Motor neuron (in vitro differentiated cells): ENCODE measurements at places on chromosomes 4 and X.
A peak's percentile ranks its signal among the peaks of the same experiment; 100 is the strongest.

- ATAC-seq: no peak
Observed at GRCh38 chrX:154991039-154991438, 31.5 kb downstream of the F8 start.

DNA sequence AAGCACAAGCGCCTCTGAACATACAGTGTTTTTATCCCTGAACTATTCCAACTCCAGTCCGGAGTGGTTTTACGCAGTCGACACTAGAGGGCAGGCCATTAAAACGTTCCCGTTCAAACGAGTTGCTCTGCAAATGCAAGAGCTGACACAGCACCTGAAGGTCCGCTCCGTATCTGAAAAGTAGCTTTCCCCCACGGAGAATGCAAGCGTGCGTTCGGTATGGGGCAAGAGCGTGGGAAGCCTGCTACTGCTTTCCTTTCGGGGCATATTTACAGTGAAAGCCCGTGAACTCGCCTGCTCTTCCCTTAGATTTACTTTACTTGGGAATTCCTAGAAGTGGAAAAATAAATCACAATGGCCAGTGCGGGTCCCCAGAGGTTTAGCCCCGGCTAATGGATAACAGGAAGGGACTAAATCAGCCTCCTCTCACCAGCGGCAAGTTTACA lies 190.8 kb downstream of the TSPAN5 start:
- ATAC-seq: peak; percentile 96

DNA sequence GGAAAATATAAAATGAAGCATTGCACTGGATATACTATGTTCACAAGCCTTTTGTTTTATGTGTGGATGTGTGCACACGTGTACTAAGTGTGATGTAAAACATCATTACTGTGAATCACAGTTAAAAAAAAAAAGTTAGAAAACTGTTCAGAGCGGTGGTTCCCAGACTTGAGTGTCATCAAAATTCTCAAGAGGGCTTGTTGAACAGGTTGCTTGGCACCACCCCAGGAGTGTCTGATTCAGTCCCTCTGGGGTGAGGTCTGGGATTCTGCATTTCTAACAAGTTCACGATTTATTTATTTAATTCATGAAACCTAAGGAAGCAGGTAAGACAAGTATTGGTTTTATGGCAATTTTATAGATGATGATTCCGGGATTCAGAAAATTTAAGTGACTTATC lies 1.8 kb downstream of the CENPU start:
- ATAC-seq: no peak

- ATAC-seq: no peak
Observed at GRCh38 chr4:138972956-138973801, 42.4 kb upstream of the NOCT start.

DNA sequence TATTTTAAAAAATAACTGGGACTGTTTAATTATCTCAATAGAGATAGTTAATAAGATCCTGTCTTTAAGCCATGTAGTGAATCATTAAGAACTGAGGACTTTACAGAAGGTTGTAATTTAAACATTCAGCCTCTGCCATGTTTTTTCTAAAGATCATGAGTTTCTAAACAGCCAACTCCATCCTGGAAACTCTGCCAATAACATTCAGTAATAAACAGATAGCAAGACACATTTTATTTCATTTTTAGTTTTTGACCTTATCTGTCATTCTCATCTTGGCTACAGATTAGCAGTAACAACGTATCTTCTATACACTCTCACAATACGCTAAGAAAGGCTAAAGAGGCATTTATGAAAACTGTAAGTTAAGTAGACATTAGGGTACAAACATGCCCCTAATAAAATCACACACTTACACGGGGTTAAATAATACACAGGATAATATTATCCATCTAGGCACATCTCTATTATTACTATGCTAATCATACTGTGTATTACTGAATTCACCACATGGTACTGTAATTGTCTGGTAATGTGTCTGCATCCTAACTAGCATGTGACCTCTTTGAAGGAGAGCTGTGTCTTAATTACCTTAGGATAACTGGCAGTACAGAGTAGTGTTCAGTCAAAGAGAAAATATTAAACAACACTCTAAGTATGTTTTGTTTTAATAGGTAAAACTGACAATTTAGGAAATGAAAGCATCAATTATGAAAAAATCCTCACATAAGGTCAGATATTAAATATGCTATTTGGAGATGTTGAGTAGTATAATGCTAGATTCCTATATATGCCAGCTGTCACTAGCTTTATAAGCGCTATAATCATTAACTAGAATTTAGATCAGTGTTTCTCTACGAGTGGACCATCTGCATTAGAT lies 122.4 kb upstream of the NAP1L5 start:
- ATAC-seq: no peak

DNA sequence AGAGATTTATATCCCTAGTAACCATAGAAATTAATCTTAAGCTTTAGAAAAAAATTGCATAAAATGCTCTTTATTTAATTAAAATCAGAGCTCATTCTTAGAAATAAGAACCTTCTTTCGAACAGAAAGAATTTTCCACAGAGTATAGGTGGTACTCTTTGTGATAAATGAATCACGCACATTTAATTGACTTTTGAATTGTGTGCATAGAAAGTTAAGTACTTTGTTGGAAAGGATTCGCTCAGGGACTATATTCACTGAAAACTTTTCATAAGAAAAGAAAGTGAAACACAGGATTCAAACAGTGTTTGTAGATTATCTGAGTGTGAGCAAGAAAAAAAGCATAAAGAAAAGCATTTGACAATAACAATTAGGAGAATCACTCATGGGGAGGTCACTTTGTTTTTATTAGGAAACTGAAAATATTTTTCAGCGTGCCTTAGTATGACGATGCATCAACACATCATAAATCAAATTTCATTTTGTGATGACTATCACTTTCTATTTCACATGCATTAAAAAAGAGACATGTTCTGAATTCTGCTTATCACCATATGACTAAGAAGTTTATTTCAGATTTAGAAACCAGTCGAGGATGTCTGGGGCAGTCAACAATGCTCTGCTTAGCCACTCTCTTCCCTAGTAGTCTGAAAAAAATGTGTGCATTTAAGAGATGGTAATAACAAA lies 49.5 kb downstream of the STX18 start:
- ATAC-seq: no peak

GRCh38 chr4:85587952-85588351 lies 113.0 kb downstream of the ARHGAP24 start:
- no peak for ATAC-seq

GRCh38 chrX:30637874-30638815 lies 15.1 kb upstream of the GK start:
- ATAC-seq: no peak

DNA sequence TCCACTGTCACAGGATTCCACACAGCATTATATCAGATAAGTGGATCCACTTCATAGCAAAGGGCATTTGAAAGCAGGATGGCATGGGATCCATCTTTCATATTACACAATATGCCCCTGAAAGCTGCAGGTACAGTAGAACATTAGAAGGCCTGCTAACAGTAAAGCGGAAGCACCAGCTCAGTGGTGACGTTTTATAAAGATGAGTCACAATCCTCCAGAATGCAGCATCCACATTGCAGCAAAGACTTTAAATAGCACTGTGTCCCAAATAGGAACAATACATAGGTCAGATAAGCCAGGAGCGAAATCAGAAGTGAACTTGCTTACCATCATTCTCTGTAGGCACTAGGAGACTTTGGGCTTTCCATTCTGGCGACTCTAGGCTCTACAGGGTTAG lies 609.5 kb upstream of the FAT1 start:
- ATAC-seq: no peak

- no peak for ATAC-seq
Observed at GRCh38 chrX:130771230-130771629, 131.8 kb downstream of the ENOX2 start.

DNA sequence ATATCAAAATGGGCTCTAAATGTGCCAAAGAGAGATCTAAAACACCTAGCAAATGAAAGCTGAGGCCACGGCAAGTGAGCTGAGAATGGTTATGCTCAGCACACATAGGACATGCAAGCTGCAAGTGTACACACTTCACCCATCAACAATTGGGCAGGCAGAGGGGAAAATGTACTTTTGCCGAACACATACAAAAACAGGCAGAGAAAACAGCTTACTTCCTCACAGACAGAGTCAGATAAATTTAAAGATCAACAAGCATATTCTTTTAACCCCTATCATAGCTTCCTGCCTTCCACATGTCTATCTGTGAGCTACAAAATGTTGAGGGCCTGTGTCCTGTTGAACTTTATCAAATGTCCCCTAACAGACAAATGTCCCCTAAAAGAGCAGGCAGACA lies 60.3 kb downstream of the SH3KBP1 start:
- ATAC-seq: no peak

DNA sequence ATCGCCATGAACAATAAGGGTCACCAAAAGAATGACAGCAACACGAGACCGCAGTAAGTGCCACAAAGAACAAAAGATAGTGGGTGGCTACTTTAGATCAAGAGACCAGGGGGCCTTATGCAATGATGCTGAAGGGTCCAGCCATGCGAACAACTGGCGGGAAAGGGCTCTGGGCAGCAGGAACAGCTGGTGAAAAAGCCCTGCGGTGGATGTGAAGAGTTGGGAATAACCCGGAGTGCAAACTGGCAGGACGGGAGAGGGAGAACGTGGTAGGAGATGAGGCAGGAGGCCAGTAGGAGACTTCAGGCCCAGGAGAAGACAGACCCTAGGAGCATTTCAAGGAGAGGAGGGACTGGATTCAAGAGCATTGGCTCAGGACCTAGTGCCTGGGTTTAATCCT lies 120.2 kb downstream of the AFAP1 start:
- ATAC-seq: no peak

DNA sequence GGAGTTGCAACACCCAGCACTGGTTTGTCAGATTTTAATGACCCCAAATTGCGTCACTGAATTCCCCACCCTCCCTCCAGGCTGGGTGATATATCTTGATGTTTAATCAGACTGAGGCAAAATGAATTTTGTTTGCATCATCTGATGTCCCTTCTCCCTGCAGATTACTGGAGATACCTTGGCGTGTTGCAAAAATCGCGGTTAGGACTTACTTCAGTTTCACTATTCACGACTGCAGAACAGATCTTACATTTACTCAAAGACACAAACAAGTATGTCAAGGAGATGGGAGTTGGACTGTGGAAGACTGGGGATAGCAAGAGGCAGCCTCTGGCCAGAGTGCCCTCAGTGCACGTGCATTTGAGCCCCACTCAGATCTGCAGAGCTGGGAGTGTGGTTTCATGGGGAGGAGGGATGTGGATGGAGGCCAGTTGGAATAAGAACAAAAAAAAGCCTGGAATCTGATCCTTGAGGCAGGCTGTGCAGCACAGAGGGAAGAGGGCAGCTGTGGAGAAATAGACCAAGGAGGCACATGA lies 92.2 kb upstream of the MTM1 start:
- no peak for ATAC-seq

- ATAC-seq: no peak
Observed at GRCh38 chrX:154649503-154650220, 3.7 kb downstream of the CTAG2 start.

DNA sequence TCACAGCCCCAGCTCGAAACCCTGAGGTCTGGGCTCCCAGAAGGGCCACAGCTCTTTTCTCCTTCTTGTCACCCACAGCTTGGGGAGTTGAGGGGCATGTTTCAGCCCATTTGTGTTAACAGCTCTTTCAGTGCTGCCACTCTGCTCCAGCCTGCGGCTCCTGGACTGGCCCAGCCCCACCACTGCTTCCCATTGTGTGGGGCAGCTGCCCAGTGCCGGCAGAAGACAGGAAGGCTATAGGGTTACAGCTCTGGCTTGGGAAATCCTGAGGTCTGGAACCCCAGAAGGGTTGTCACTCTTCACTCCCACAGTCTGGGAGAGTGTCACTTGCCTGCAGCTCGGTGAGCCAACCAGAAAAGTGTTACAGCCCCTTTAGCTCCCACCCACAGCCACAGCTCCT lies 7.0 kb upstream of the HNRNPD start:
- ATAC-seq: peak; percentile 25

DNA sequence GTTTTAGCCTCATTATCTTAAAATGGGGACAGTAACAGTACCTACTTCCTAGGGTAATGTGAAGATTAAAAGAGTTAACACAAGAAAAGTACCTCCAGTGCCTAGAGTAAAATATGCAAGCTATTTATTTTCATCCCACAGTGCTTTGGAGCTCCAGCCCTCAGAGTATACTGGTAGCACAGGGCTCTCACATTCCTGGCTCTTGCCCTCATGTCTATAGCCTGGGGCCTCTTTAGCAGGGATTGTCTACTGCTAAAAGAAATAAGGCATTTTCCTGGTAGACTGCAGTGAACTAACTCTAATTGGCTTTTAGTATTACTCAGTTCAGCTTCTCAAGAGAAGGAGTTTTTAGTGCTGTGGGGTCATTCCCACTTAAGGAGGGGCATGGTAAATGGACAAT lies 60.8 kb downstream of the RRAGB start:
- no peak for ATAC-seq

GRCh38 chr4:8533274-8533865 lies 46.8 kb upstream of the GPR78 start:
- ATAC-seq: no peak

DNA sequence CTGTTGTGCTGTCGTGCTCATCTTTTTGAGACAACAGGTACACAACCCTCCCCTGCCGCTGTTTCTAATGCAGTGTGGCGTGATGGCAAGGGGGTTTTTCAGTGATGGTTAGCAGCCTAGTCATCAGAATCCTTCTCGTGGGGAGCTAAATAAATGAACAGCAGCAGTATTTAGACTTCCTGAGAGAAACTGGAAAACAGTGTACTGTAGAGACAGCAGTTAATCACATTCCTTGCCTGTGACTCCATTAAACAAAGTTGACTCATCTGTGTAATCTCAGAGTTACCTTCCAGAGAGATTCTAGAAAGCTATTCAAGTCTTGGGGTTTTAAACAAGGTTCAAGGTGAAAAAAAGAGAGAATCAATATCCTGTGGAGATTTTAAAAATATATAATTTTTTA lies 1753.2 kb upstream of the PCDH7 start:
- ATAC-seq: no peak

DNA sequence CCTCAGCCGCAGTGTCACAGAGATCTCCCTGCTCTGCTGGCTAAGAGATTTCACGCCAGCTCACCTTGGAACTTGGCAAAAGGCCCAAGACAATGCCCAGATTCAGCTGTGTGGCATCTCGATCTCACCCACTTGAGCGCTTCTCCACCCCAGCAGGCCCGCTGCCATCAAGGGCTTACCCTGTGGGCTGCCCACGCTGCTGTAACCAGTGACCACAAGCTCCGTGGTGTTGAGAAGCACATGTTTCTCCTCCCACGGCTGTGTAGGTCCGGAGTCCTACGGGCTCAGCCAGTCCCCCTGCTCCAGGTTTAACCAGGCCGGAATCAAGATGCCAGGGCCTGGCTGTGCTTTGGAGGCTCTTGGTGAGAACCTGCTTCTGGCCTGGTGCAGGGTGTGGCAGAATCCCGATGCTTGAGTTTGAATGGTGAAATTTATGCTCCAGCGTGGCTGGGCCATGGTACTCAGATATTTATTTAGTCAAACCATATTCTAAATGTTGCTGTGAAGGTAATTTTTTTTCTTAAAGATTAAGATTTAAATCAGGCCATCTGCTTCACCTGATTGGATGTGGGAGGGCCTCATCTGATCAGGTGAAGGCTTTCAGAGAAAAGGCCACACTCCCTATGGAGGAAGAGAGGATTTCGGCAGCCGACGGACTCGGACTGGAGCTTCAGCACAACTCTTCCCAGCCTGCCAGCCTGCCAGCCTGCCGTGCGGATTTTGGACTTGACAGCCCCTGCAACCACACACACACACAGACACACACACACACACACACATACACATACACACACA lies 24.8 kb upstream of the ADRA2C start:
- no peak for ATAC-seq
